ENCODE measurements at places on chromosomes 3 and 15.

- DNase-seq = no peak
Observed at GRCh38 chr3:99867594-99868310, 50.1 kb downstream of the CMSS1 start.

- DNase-seq = peak; percentile 76
Observed at GRCh38 chr3:186849374-186849975, 7.0 kb downstream of the ADIPOQ start.

GRCh38 chr3:10242182-10243065 lies 5.8 kb upstream of the TATDN2 start:
- DNase-seq = no peak

DNA sequence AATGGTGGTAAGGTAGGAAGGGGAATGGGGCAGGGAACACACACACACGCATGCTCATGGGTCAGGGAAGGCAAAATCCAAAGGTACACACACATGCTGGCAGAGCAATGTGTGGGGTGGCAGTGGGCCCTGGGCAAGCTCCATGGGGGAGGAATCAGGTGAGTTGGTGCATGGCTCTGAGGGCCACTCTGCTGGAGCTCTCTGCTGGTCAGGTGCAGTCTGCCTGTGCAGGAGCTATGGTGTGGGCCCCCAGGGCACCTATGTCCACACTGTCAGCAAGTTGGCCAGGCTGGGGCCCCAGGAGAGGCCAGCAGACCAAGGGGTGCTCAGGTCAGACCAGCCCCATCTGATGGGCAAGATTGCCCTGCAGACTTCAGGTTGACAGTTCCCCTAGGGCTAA lies 90.1 kb upstream of the GAP43 start:
- no peak for DNase-seq

GRCh38 chr3:178602856-178603255 lies 66.6 kb downstream of the KCNMB2 start:
- DNase-seq = no peak

DNA sequence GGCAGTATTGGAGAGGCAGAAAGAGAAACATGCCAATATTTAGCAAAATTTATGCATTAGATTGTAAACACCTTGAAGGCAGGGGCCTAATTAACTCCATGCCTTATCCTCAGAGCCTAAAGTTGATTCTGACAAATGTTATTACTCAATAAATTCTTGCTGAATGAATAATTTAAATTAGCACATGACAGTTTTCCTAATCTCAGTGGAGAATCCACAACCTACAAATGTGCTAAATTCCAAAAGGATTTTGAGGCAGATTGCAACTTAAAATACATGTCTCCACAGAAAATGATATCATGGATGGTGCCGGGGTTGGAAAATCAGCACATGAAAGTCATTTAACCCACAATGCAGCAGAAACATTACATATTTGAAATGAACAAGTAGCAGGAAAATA lies 41.1 kb upstream of the NANOGP8 start:
- DNase-seq = peak; percentile 39

GRCh38 chr15:97963779-97964178 lies 3.3 kb downstream of the ARRDC4 start:
- DNase-seq = no peak

- no peak for DNase-seq
Observed at GRCh38 chr15:39320886-39321285, 260.0 kb upstream of the THBS1 start.

- peak; percentile 93 for DNase-seq
Observed at GRCh38 chr3:147391781-147392624, 14.3 kb downstream of the ZIC4 start.

GRCh38 chr3:29612536-29612935 lies 331.7 kb downstream of the RBMS3 start:
- DNase-seq = no peak

GRCh38 chr3:53709860-53710674 lies 136.2 kb downstream of the CHDH start:
- peak; percentile 85 for DNase-seq

DNA sequence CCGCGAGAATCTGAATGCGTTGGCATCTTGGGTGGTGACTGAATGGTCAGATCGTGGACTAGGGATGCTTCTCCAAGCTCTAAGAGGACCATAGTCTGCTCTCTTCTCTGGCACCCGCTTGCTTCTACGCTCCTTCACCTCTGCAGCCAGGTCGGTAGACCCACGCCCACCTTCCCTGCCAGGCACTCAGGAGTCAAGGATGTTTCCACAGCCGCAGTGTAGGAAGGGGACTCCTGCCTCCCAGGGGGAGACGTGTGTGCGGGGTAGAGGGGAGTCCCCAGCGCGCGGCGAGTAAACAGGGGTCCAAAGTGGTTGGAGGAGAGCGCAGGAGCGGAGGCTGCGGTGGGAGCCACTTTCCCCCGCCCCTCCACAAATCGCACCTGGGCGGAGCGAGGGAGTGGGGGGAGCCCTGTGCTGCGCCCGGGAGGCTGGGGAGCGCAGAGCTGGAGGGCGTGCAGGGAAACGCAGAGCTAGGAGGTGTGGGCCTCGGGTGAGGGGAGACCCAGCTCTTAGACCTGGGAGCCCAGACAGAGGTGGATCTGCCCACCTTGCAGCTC lies 1.7 kb downstream of the LRRC3B start:
- DNase-seq = peak; percentile 38

DNA sequence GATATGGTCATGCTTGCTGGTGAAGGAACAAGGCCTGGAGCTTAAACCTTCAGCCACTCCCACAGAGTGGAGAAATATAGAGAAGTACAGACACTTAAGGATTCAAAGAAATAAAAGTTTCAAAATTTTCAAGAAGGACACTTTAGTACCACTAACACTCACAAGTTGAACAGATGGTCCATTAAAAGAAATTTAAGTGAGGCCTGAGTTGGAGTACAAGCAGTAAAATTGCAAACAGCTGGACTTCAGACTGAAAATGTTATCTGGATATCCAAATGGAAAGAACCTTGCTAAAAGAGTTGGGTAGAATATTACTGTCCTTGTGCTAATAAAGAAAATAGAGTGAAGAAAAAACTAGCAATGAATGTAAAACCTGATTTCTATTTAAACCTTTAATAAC lies 397.1 kb upstream of the KCNMB2 start:
- no peak for DNase-seq

DNA sequence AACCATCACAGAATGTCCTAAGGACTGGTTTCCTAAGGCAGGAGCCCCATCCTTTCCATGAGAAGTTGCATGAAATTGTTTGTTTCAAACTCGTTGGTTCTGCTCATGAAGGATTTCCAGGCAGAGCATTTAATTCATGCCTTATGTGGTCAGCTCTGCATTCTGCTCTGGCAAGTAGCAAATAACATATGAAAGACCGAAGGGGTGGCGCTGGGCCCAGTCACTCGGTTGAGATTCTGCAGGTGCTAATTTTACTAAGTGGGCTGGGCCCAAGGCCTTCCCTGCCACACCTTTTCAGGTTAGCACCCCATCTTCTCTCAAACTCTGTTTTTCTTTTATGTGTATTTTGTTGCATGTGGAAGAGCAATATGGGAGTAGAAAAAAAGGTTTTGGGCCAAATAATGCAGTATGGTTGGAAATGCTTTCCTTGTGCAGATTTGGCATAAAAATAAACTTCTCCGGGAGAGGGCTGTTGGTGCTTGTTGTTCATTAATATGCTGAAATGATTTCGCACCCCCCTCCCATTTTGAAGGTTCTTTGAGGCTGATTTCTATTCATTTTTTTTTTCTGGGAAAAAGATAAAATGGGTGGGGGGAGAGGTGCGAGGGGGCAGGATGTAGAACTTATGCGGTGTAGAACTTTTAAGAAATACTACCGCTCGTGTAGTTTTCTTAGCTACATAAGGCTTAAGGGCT lies 182.9 kb upstream of the FEZF2 start:
- no peak for DNase-seq

DNA sequence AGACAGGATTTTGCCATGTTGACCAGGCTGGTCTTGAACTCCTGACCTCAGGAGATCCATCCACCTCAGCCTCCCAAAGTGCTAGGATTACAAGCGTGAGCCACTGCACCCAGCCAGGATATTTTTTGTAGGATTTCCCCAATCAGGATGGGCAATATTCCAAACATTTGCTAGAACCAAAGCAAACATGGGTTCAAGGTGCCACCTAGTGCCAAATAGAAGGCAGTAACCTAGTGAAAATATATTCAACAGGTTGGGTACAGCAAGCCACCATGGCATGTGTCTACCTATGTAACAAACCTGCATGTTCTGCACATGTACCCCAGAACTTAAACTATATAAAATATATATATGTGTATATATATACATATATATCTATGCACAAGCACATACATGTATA lies 185.9 kb upstream of the CADM2 start:
- DNase-seq = peak; percentile 32

- DNase-seq = peak; percentile 94
Observed at GRCh38 chr15:67150023-67150860, 84.8 kb downstream of the SMAD3 start.

GRCh38 chr3:100702980-100703345 lies 6.3 kb upstream of the TFG start:
- no peak for DNase-seq

GRCh38 chr15:82045892-82046665 lies at the start of gene MEX3B:
Gene MEX3B, minus strand, starts transcription at chr15:82046018. Its CDS starts 313 bp downstream, at chr15:82045705.
- DNase-seq = peak; percentile 99
